ENCODE measurements at places on chromosomes 5 and 9.

GRCh38 chr5:119400245-119400644 lies 44.4 kb downstream of the TNFAIP8 start:
- peak; percentile 56 for DNase-seq

DNA sequence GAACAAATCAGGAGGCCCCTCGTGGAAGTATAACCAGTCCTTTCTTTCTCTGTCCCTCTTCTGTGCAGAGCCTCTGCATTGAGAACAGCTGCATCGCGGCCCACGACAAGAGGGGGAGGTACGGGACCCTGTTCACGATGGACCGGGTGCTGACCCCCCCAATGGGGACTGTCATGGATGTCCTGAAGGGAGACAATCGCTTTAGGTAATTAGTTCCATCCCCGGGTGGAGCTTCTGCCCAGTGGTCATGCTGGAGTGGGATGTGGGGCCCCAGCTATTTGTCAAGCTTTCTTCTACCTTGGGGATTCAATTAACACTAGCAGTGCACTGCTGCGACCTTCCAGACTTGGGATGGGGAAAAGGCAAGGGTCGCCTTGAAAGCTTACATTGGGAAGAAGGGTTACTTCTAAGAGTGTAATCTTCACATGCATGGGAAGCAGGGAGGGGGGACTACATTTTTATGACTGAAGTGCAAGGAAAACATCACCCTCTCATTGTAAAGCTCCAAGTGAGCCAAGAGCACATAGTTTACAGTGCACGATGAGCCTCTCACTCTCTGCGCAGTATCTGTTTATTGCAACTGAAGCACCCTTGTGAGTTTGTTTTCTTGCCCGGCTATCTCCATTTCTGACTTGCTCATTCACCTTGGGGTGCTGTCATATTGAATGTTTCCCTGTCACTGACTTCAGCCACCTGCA lies 27.0 kb downstream of the TGFBI start:
- peak; percentile 25 for DNase-seq

GRCh38 chr9:93931905-93932304 lies 23.2 kb downstream of the BARX1 start:
- no peak for DNase-seq

- no peak for DNase-seq
These were observed 42.4 kb downstream of the PDE6A start for GRCh38 chr5:149902177-149902576.

- DNase-seq = no peak
These were observed 27.9 kb downstream of the BICD2 start for GRCh38 chr9:92736563-92737215.

DNA sequence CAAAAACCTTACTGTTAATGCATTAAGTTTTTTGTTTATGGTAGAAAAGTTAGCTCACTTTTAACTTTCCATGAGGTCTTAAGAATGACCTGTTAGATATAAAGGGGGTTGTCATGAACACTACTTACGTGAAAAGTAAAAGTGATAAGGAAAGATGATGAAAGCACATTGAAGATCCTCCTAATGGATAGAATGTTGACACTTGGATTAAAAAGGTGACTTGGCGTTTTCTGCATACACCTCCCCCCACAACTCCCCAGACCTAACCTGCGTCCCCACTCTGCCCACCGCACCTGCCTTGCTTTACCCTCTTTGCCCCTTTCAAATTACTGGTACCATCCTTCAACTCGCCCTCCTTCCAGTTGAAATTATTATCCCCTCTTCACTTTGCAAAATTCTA lies 32.0 kb downstream of the TJP2 start:
- no peak for DNase-seq

DNA sequence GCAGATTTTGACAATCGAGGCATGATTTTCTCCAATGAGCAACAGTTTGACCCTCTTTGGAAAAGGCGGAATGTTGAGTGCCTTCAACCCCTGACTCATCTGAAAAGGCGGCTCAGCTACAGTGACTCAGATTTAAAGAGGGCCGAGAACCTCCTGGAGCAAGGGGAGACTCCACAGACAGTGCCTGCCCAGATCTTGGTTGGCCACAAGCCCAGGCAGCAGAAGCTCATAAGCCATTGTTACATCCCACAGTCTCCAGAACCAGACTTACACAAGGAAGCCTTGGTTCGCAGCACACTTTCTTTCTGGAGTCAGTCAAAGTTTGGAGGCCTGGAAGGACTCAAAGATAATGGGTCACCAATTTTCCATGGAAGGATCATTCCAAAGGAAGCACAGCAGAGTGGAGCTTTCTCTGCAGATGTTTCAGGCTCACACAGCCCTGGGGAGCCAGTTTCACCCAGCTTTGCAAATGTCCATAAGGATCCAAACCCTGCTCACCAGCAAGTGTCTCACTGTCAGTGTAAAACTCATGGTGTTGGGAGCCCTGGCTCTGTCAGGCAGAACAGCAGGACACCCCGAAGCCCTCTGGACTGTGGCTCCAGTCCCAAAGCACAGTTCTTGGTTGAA lies 13.6 kb downstream of the PTPDC1 start:
- DNase-seq = no peak

DNA sequence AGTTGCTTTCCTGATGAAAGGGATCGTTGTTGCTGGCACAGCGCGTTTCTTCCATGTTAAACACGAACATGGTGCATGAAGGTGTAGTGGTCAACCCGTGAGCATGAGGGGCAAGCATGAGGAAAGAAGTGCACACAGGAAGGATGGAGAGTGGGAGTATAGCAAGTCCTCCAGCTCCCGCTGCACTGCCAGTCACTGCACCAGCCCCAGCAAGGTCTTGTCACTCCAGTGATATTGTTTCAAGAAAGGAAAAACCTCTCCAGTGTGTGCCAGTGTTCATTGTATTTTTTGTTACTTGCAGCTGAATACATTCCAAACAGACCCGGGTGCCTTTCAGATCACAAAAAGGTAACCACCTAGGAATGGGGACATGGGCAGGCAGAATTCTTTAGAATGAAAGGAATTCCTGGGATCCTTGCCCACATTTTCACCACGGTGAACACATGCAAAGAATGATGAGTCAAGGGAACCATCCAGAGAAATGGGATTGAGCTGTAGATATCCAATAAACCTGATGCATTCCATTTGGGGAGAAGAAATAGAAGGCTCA lies 186.3 kb downstream of the AOPEP start:
- no peak for DNase-seq

DNA sequence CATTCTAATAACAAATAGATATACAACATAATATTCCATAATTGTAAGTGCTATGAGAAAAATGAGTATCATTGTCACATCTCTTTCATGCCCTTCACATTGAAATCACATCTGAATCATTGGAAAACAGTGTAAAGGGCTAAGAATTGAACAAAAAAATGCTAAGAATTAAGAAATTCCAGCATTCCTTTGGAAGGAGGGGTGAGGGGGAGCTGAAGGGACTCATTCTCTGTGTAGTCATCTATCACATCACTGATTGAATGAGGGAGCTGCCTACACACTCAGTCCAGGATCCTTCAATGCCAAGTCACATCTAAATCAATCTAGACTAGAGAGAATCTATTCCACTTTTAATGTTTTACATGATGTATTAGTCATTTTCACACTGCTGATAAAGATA lies 286.6 kb downstream of the DTWD2 start:
- DNase-seq = no peak

- DNase-seq = no peak
These were observed 17.6 kb downstream of the AFAP1L1 start for GRCh38 chr5:149289301-149289700.
